ENCODE measurements at places on chromosomes 11 and 22.

- DNase-seq, result no peak
Observed at GRCh38 chr11:1074244-1075221, at the start of gene MUC2. Gene MUC2 (plus strand): TSS chr11:1074874.

- DNase-seq, result peak; percentile 31
Observed at GRCh38 chr22:29345932-29346331, 30.4 kb upstream of the RASL10A start.

DNA sequence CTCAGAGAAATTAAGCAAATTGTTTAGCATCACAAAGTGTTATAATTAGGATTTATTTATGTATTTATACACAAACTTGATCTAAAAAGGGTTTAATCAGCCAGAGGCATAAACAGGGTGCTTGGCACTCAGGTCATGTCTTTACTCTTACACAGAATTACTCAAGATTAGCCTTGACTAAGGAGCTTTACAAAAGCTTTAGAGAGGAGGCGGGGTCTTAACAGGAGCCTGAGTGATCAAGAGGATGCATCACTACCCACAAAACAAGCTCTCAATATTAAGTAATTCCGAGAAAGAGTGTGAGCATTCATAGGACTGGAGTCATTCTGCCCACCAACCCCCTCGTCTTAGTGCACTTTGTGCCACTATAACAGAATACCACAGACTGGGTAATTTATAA, 103.0 kb downstream of the SPATA19 start:
- no peak for DNase-seq

- DNase-seq, result no peak
Observed at GRCh38 chr22:20450551-20450906, 12.9 kb upstream of the SCARF2 start.

DNA sequence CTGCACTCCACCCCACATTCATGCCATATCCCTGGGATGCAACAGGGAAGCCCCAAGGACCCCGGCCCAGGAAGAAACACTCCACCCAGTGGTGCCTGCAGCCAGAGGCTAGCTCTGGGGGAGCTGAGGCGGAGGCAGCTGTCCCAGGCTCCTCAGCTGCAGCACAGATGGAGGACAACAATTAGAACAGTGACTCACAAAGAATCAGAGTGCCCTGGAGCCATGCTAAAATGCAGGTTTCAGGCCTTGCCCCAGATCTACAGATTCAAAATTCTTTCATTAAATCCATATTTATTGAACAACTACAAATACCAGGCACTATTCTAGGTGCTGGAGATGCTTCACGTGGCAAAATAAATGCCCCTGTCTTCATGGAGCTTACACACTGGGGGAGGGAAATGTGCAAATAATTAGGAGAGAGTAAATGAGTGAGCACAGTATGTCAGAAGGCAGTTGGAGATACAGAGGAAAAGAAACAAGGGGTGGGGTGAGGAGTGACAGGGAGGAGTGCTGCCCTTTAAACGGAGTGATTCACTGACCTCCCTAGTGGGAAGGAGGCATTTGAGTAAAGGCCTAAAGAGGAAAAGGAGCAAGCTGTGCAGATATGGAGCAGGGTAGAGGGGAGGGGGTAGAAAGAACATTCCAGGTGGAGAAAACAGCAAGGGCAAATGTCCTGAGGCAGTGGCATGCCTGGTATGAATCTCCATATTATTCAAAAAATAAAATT, 73.3 kb upstream of the CSNK2A3 start:
- DNase-seq, result peak; percentile 66

GRCh38 chr11:83161610-83162199, 4.8 kb downstream of the PCF11 start:
- no peak for DNase-seq

DNA sequence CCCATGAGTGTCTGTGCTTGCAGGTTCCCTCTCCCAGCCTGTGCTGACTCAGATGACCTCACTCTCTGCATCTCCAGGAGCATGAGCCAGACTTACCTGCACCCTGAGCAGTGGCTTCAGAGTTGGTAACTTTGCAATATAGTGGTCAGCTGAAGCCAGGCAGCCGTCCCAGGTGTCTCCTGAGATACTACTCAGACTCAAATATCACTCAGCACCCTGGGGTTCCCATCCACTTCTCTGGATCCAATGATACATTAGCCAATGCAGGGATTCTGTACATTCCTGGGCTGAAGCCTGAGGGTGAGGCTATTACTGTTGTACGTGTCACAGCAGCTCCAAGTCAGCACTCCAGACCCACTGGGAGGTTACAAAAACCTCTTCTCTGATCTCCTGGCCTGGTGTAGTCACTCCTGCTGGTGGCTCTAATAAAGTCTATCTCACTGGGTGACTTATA, 87.8 kb upstream of the TOP3B start:
- peak; percentile 4 for DNase-seq

Data from EH (cell line).